ENCODE measurements at places on chromosomes 1 and 21. TPM values are rescaled to one million over a fixed set of nuclear protein-coding genes. Genes with fewer than 3 reads are reported as not detected.

GRCh38 chr1:79422726-79423125 lies 416.2 kb upstream of the ADGRL4 start:
- H3K4me3 ChIP-seq, result no peak overlapping the region
- no peaks in the 10 kb centered on the region for H3K36me3 ChIP-seq
- H3K4me1 ChIP-seq, result no peaks in the 10 kb centered on the region
- H3K27me3 ChIP-seq, result no peaks in the 10 kb centered on the region

GRCh38 chr1:63987014-63987627 lies 213.3 kb downstream of the ROR1 start:
- no peak for DNase-seq
- H3K4me1 ChIP-seq, result peaks cover 16% of the 10 kb centered on the region
- H3K27ac ChIP-seq, result no peak overlapping the region
- H3K36me3 ChIP-seq, result no peaks in the 10 kb centered on the region
- H3K27me3 ChIP-seq, result no peaks in the 10 kb centered on the region
- H3K4me3 ChIP-seq, result no peak overlapping the region

DNA sequence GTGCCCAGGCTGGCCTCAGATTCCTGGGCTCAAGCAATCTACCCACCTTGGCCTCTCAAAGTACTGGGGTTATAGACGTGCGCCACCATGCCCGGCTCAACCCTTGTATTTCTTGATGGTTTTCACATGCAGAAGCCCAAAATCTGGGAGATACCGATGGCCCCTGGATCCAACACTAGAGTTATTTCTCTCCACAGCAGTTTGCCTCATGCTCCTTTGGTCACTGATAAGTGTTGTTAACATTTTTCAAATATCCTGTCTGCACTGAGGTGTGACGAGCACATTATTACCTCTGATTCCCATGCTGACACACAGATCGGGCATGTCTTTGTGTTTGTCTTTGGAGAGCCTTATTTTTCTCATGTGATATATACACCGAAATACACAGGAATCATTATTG lies 107.0 kb downstream of the KIF26B start:
- peaks cover 8% of the 10 kb centered on the region for H3K27me3 ChIP-seq
- no peaks in the 10 kb centered on the region for H3K4me1 ChIP-seq
- H3K36me3 ChIP-seq, result no peaks in the 10 kb centered on the region
- H3K4me3 ChIP-seq, result no peak overlapping the region
- no peak overlapping the region for H3K27ac ChIP-seq
- DNase-seq, result no peak

DNA sequence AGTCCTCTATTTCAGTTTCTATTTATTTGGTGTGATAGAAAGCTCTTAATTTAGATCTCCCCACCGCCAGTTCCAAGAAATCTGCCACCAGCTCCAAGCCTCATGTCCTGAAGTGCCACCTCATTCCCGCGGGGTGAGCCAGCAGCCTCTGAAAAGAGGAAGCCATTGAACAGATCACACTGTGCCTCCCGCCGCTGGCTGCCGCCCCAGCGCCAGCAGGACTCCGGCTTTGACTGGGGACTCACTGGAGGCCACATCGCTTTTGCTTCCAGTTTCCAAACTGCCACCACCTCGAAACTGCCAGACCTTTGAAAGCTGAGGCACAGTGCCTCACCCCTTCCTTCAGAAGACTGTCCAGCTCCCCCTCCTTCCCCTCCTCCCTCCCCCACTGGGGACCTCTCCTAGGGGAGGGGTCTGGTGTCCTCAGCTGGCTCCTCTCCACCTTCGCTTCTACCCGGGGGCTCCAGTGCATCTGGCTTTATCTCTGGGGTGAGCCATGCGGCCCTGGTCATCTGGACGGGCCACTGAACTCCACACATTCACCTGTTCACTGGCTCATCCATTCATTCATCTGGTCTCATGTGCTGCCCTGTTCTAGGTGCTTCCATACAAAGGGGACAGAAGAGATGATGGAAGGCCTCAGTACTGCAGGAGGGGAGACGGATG lies 58.9 kb downstream of the VPS26C start:
- H3K4me1 ChIP-seq, result no peaks in the 10 kb centered on the region
- H3K36me3 ChIP-seq, result no peaks in the 10 kb centered on the region
- no peak overlapping the region for H3K27ac ChIP-seq
- H3K27me3 ChIP-seq, result no peaks in the 10 kb centered on the region
- DNase-seq, result no peak
- H3K4me3 ChIP-seq, result no peak overlapping the region

DNA sequence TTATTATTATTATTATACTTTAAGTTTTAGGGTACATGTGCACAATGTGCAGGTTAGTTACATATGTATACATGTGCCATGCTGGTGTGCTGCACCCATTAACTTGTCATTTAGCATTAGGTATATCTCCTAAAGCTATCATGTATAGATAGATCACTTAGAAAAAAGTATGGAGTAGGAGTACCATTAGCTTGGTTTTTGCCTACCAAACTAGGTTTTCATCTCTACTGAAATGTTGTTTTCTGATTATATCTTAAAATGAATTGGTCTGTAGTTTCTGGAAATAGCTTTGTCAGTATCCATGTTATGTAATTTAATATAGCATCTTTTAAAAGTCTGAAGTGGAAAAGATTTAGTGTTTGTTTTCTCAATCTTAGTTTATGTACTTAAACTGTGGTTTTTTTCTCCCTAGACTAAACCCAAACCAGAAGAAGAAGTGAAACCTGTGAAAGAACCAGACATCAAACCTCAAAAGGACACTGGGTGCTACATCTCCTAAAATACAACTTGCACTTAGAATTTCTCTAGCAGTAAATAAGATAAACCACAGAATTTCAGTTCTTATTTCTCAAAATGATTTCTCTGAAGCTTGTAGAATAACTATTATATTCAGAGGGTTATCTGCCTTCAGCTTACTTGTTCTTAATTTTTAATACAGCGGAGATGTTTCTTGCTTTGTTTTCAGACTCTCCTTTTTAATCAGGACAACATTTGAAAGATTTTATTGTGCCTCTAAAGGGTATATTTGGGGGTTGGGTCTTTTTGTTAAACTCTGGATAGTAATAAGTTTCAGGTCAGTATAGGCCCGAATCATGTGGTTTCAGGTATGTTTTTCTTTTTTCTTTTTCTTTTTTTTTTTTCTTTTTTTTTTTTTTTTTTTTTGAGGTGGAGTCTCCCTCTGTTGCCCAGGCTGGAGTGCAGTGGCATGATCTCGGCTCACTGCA lies 4.5 kb upstream of the FAM177B start:
- H3K27me3 ChIP-seq, result no peaks in the 10 kb centered on the region
- no peak overlapping the region for H3K4me3 ChIP-seq
- DNase-seq, result no peak
- H3K27ac ChIP-seq, result no peak overlapping the region
- peaks cover 59% of the 10 kb centered on the region for H3K36me3 ChIP-seq

DNA sequence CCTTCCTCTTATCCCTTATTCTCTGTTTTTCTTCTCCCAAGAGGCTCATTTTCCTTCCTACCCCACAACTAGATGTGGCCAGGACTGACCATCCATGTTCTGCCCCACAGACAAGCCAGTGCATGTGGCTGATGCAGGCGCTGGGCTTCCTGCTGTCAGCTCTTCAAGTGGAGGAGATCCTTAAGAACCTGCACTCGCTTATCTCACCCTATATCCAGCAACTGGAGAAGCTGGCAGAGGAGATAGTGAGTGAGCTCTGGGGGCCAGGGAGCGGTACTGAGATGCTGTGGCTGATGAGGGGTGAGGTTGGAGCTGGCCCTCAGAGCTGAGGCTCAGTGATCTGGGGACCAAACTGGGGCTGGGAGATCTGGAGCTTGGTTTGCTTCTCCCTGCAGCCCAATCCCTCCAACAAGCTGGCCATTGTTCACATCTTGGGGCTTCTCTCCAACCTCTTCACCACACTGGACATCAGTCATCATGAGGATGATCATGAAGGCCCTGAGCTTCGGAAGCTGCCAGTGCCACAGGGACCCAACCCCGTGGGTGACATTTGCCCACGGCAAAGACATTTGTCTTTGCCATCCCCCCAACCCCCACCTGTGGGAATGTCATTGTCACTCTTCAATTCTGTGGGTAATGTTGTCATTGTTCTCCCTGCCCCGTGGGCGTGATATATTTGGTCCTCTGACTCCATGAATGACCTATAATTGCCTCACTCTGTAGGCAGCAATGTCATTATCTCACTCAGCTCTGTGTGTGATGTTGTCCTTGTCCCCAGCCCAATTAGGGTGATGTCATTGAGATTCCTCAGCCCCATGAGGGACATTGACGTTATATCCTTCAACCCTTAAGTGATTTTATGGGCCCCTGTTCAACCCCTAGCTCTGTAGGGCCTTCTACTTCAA lies 11.2 kb upstream of the DPH2 start:
- peaks cover 3% of the 10 kb centered on the region for H3K36me3 ChIP-seq
- no peak overlapping the region for H3K27ac ChIP-seq
- no peak overlapping the region for H3K4me3 ChIP-seq
- no peaks in the 10 kb centered on the region for H3K27me3 ChIP-seq

GRCh38 chr1:27132624-27133023 lies 22.3 kb downstream of the SLC9A1 start:
- H3K4me3 ChIP-seq, result no peak overlapping the region
- no peaks in the 10 kb centered on the region for H3K36me3 ChIP-seq
- H3K4me1 ChIP-seq, result 0 out of 2 replicates have a peak, but pooled peaks cover 5% of the 10 kb centered on the region
- no peak overlapping the region for H3K27ac ChIP-seq
- no peak for DNase-seq

DNA sequence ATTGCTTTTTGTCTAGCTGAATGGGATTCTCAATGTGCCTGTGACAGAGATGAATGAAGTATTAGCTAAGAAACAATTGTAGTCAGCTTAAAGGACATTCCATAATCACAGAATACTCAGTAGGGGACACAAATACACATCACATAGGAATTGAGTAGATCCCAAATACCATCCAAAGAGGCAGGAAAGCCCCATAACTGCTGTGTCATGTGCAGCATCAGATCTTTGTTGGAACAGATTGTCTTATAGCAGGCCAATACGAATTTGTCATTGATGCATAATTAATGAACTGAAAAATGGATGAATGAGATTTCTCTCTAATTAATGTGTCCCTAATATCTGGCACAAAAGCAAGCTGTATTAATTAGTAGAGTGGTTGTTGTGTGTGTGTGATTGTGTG lies 82.3 kb upstream of the S1PR1 start:
- H3K4me3 ChIP-seq, result no peak overlapping the region
- no peak overlapping the region for H3K27ac ChIP-seq
- H3K4me1 ChIP-seq, result no peaks in the 10 kb centered on the region

- no peaks in the 10 kb centered on the region for H3K36me3 ChIP-seq
- H3K27ac ChIP-seq, result no peak overlapping the region
- no peak for DNase-seq
- H3K27me3 ChIP-seq, result no peaks in the 10 kb centered on the region
- no peaks in the 10 kb centered on the region for H3K4me1 ChIP-seq
- H3K4me3 ChIP-seq, result no peak overlapping the region
These were observed 6.9 kb upstream of the PRSS38 start for GRCh38 chr1:227808566-227808965.

DNA sequence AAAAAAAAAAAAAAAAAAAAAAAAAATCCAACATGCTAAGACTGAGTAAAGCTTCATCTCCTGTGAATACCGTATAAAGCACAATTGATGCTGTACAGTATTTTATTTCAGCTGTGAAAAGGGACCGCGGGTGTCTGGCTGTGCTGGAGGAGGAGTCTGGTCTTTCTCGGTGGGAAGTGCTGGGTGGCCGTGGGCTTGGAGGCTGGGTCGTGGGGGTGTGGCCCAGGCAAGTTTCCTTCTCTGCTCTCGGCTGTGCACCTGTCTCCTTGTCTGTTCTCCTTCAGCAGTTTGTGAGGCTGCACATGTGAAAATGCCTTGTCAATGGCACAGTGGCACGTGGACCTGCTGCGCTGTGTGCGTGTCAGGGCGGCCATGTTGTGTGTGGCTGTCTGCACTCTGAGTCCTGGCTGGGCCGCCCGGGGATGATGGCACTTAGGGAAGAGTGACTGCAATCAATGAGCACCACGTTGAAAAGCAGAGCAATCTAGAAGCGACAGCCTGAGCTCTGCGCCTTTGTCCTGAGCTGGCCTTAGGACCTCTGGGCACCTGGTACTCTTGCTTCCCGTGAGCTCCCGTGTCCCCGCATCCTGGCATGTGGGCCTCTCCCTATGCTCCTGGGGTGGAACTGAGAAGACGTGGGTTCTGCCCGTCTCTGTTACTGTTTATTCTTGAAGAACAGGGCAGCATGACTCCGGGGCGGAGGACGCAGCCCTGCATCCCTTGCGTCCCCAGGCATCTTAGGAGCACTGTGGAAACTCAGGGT lies 14.5 kb downstream of the AGPAT3 start:
- no peaks in the 10 kb centered on the region for H3K36me3 ChIP-seq
- no peaks in the 10 kb centered on the region for H3K27me3 ChIP-seq
- H3K4me3 ChIP-seq, result no peak overlapping the region
- no peaks in the 10 kb centered on the region for H3K4me1 ChIP-seq
- no peak overlapping the region for H3K27ac ChIP-seq
- no peak for DNase-seq

GRCh38 chr1:967466-968343 lies 1.4 kb downstream of the PLEKHN1 start:
- no peaks in the 10 kb centered on the region for H3K27me3 ChIP-seq
- peak overlapping the region; percentile 18 for H3K27ac ChIP-seq
- no peak for DNase-seq
- H3K36me3 ChIP-seq, result no peaks in the 10 kb centered on the region
- peaks cover 13% of the 10 kb centered on the region for H3K4me1 ChIP-seq

- H3K4me1 ChIP-seq, result no peaks in the 10 kb centered on the region
- no peaks in the 10 kb centered on the region for H3K27me3 ChIP-seq
- DNase-seq, result peak; percentile 28
- H3K27ac ChIP-seq, result no peak overlapping the region
- H3K36me3 ChIP-seq, result no peaks in the 10 kb centered on the region
These were observed 41.6 kb downstream of the NSL1 start for GRCh38 chr1:212749821-212750535.

DNA sequence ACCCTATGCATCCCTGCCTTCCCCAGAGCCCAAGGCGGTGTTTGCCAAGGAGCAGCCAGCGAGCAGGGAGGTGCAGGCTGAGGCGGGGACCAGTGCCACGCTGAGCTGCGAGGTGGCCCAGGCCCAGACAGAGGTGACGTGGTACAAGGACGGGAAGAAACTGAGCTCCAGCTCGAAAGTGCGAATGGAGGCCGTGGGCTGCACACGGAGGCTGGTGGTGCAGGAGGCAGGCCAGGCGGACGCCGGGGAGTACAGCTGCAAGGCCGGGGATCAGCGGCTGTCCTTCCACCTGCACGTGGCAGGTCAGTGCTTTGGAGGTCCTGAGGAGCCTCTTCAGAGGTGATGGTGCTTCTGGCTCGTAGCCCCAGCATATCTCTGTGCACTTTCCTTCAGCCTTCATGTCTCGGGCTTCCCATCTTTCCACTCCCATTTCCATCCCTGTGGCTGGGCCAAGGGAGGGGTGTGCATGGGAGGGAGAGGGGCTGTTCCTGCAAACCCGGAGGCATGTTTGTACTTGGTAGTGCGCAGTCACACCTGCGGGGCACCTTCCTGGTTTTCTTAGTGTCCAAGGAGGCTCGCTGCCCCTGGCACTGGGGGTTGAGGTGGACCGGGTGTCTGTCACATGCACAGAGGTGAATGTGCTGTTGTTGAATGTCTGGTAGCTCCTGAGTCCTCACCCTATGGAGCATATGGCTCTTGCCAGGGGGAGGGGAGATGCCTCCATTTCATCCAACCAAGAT lies 56.4 kb downstream of the OBSCN start:
- DNase-seq, result no peak
- no peaks in the 10 kb centered on the region for H3K27me3 ChIP-seq
- H3K4me1 ChIP-seq, result peaks cover 4% of the 10 kb centered on the region
- H3K27ac ChIP-seq, result no peak overlapping the region

The PCP4L1 gene
- not detected for total RNA-seq

The FABP3 gene
- total RNA-seq, result 0.49 TPM

The PRRX1 gene
- total RNA-seq, result 0.69 TPM

The TSPEAR gene
- total RNA-seq, result not detected

The DDR2 gene
- total RNA-seq, result 1.9 TPM

The CENPL gene
- 28.7 TPM for total RNA-seq

The NPR1 gene
- 0.36 TPM for total RNA-seq

The DPYD gene
- 2.0 TPM for total RNA-seq

The CCDC17 gene
- 2.2 TPM for total RNA-seq

All from Panc1 (cell line).